Thymus (tissue), 14 donors: ENCODE measurements at places on chromosomes 1 and 21. TPM values are rescaled to one million over a fixed set of nuclear protein-coding genes. Genes with fewer than 3 reads are reported as not detected.

CD101 gene
- 3.8 TPM for total RNA-seq

PLCH2 gene
- total RNA-seq = 0.90 TPM

CHIA gene
- total RNA-seq = 0.05 TPM

ARHGEF16 gene
- total RNA-seq = 1.4 TPM

GABPA gene
- 28.7 TPM for total RNA-seq

OR2T2 gene
- not detected for total RNA-seq

HSPA13 gene
- 24.6 TPM for total RNA-seq

APOBEC4 gene
- not detected for total RNA-seq

S100A6 gene
- total RNA-seq = 131 TPM

RABGGTB gene
- 85.9 TPM for total RNA-seq

GRCh38 chr21:14685568-14685967 is 139.5 kb upstream of the SAMSN1 start:
- H3K27ac ChIP-seq = no peak overlapping the region
- no peaks in the 10 kb centered on the region for H3K36me3 ChIP-seq
- no peak overlapping the region for H3K4me3 ChIP-seq
- H3K4me1 ChIP-seq = no peaks in the 10 kb centered on the region
- no peak for DNase-seq
- H3K27me3 ChIP-seq = no peaks in the 10 kb centered on the region

- H3K4me3 ChIP-seq = no peak overlapping the region
- H3K27ac ChIP-seq = no peak overlapping the region
- no peaks in the 10 kb centered on the region for H3K27me3 ChIP-seq
- H3K36me3 ChIP-seq = no peaks in the 10 kb centered on the region
Observed at GRCh38 chr1:95353194-95353593, 119.2 kb downstream of the RWDD3 start.

DNA sequence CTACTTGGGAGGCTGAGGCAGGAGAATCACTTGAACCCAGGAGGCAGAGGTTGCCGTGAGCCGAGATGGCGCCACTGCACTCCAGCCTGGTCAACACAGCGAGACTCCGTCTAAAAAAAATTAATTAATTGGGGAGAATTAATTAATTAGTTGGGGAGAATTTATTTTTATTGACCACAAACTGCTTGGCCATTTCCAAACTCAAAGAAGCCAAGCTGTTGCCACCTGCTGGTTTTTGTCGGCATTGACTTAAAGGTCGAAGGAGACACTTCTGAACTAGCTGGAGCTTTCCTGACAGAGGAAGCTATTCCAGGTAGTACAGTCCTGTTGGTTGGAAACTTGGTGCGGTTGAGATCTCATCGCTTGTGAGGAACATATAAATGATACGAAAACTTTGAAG is 13.1 kb downstream of the MAP1LC3C start:
- H3K36me3 ChIP-seq = no peaks in the 10 kb centered on the region
- H3K27me3 ChIP-seq = no peaks in the 10 kb centered on the region
- H3K4me1 ChIP-seq = no peaks in the 10 kb centered on the region
- DNase-seq = no peak
- no peak overlapping the region for H3K4me3 ChIP-seq

GRCh38 chr21:46127239-46128105 is 27.9 kb downstream of the FTCD start:
- no peak for DNase-seq
- H3K27ac ChIP-seq = no peak overlapping the region
- H3K4me1 ChIP-seq = no peaks in the 10 kb centered on the region
- H3K36me3 ChIP-seq = no peaks in the 10 kb centered on the region

DNA sequence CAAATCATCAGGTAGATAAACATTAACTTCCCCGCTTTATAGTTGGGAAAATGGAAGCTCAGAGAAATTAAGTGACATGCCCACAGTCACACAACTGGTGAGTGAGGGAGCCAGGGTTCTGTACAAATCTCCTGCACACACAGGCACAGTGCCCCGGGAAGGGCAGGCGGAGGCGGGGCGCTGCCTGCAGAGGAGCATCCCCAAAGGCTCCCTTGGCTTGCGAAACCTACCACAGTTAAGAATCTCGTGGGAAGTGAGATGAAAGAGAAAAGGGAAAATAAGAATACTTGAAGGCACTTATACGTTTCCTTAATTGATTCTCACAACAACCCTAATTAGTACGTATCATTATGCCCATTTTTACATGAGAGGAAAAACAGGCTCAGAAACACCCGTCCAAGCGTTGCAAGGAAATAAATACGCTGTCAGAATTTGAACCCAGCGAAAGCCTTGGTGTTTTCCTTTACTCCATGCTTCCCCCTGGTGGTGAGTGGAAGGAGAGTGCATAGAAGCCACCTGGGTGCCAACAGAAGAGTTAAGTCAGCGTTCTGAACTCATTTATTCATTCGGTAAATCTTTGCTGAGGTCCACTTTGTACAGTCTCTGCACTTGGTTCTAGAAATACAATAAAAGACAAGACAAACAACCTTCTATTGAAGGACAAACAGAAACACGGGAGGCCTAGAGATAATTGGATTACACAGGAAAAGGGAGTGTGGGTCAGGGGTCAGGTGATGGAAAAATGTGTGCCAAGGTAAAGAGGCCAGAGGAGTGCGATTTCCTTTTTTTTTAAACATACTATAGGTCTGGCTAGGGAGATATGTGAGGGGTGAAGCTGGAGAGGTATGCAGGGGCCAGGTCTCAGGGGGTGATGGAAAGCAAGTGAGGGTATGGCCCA is 28.4 kb downstream of the ACP6 start:
- DNase-seq = peak; percentile 56
- peaks cover 5% of the 10 kb centered on the region for H3K4me1 ChIP-seq
- no peak overlapping the region for H3K4me3 ChIP-seq
- no peaks in the 10 kb centered on the region for H3K36me3 ChIP-seq
- H3K27ac ChIP-seq = no peak overlapping the region
- no peaks in the 10 kb centered on the region for H3K27me3 ChIP-seq

DNA sequence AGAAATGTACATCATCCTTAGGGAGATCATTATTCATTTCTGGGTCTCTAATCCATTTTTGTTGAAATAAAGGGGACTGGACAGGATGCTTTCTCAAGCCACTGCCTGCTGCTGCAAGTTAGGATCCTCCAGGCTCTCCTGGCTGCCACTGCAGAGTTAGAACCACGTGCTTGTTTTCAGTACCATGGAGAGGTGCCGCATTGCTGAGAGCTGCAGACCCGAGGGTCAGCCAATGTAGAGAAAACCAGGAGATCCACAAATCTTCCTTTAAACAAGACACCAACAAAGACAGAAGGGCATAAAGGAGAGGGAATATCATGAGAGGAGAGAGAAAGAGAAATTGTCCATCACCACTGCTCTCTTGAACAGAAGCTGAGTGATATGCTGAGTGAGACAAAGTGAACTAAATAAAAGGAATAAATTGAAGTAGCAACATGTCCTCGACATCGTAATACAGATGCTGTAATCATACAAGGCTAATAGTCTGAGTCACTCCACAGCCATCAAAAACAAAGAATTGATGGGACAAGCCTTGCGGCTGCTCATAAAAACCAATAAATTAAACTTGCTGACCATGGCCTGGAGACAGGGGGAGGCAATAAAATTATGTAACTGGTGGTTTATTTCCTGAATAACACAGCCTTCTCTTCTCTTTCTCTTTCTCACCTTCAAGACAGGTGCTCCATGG is 255.7 kb downstream of the OMA1 start:
- DNase-seq = peak; percentile 20
- no peaks in the 10 kb centered on the region for H3K4me1 ChIP-seq
- no peak overlapping the region for H3K4me3 ChIP-seq
- no peaks in the 10 kb centered on the region for H3K27me3 ChIP-seq
- H3K27ac ChIP-seq = no peak overlapping the region
- H3K36me3 ChIP-seq = no peaks in the 10 kb centered on the region

- no peaks in the 10 kb centered on the region for H3K36me3 ChIP-seq
- H3K27me3 ChIP-seq = no peaks in the 10 kb centered on the region
- no peak overlapping the region for H3K4me3 ChIP-seq
Observed at GRCh38 chr1:97192872-97193572, 471.4 kb downstream of the PTBP2 start.

- no peak overlapping the region for H3K27ac ChIP-seq
- no peak overlapping the region for H3K4me3 ChIP-seq
- peaks cover 8% of the 10 kb centered on the region for H3K4me1 ChIP-seq
- no peaks in the 10 kb centered on the region for H3K36me3 ChIP-seq
- H3K27me3 ChIP-seq = no peaks in the 10 kb centered on the region
Observed at GRCh38 chr1:198788561-198789064, 149.8 kb downstream of the PTPRC start.

GRCh38 chr21:31974454-31974985 is 101.7 kb downstream of the HUNK start:
- H3K4me1 ChIP-seq = no peaks in the 10 kb centered on the region
- no peaks in the 10 kb centered on the region for H3K27me3 ChIP-seq
- H3K27ac ChIP-seq = no peak overlapping the region
- DNase-seq = peak; percentile 2
